Endothelial cell (in vitro differentiated cells): ENCODE measurements at places on chromosomes 5 and 9. TPM values are rescaled to one million over a fixed set of nuclear protein-coding genes. Genes with fewer than 3 reads are reported as not detected.

GRCh38 chr5:170501361-170501760 lies 2.5 kb upstream of the KCNIP1 start:
- no peak overlapping the region for H3K27ac ChIP-seq
- H3K27me3 ChIP-seq, result peaks cover 10% of the 10 kb centered on the region
- no peak for DNase-seq
- peaks cover 20% of the 10 kb centered on the region for H3K4me1 ChIP-seq
- H3K4me3 ChIP-seq, result no peak overlapping the region

DNA sequence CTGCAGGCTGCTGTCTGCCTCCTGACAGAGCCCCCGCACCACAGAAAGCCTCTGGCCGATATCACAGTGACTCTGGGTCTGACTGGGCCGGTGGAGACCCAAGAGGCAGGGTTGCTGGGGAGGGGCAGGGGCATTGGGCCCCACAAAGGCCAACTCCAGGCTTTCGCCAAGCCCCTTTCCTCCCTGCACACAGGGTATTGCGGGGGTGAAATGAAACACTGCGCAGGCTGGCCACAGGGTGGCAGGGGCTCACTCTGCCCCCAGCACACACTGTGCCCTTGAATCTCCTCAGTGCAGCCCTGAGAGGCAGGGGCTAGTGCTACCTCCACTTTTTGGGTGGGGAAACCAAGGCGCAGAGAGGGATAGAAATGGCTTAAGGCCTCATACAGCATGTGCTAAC lies 44.6 kb downstream of the BARX1 start:
- no peaks in the 10 kb centered on the region for H3K36me3 ChIP-seq

DNA sequence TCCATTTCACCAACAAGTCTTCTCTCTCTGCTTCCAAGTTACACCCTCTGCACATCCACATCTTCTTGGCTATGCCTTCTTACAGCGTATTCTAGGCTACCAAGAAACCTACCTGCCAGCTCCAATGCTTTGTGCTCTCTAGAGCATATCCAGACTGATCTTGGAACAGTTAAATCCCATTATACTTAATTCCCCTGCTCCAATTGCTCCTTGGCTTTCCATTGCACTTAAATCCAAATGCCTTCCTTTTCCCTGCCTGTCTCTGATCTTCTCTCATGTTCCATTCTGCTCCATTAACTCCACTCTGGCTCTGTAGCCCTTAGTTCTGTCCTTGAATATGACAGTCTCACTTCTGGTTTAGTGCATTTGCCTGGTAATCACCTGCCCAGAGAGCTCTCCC lies 322.4 kb downstream of the LRRC70 start:
- no peak overlapping the region for H3K4me3 ChIP-seq
- H3K36me3 ChIP-seq, result no peaks in the 10 kb centered on the region
- no peaks in the 10 kb centered on the region for H3K27me3 ChIP-seq
- no peak overlapping the region for H3K27ac ChIP-seq

DNA sequence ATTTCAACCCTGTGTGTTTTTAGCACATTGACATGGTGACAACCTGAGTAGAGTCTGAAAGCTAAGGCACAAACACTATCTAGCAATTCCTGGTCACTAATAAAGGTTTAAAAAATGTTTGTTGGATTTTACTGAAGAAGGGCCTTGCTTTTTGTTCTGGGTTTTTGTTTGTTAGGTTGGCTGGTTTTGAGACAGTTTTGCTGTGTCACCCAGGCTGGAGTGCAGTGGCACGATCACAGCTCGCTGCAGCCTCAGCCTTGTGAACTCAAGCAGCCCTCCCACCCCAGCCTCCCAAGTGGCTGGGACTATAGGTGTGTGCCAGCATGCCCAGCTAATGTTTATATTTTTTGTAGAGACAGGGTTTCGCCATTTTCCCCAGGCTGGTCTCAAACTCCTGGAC lies 39.0 kb downstream of the PRKACG start:
- peaks cover 17% of the 10 kb centered on the region for H3K4me1 ChIP-seq
- H3K27ac ChIP-seq, result no peak overlapping the region
- no peak for DNase-seq
- no peaks in the 10 kb centered on the region for H3K36me3 ChIP-seq
- no peak overlapping the region for H3K4me3 ChIP-seq
- H3K27me3 ChIP-seq, result peaks cover 3% of the 10 kb centered on the region

DNA sequence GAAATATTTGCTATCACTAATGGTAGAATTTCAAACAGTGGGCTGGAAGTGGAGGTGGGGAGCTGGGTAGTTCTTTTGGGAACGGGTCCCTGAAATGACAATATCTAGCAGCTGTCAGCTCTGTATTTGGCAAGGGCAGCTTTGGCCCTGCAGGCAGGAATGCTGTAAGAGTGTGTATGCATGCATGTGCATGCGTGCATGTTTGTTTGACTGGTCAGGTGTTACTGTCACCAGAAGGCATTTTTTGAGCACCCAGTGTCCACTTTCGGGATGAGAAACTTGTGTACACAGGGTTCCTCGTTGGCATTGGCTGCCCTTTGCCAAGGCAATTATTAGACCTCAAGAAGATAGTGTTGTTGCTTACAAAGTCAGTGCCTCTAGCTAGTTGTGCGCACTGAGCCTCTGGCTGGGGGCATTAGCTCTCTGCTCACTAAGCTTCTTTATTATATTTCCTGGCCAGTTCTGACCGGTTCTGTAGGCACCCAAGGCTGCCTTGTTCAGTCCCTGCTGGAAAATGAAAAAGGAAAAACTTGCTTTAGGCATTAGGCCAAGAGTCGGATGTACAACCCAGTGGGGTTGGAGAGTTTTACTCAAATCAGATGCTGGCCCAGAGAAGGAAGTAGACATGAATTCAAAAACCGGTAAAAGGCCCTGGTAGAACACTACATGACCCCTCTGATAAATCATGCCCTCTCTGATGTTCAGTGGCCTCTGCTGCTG lies 2.0 kb downstream of the CYFIP2 start:
- peaks cover 2% of the 10 kb centered on the region for H3K4me1 ChIP-seq
- H3K27me3 ChIP-seq, result peaks cover 3% of the 10 kb centered on the region

DNA sequence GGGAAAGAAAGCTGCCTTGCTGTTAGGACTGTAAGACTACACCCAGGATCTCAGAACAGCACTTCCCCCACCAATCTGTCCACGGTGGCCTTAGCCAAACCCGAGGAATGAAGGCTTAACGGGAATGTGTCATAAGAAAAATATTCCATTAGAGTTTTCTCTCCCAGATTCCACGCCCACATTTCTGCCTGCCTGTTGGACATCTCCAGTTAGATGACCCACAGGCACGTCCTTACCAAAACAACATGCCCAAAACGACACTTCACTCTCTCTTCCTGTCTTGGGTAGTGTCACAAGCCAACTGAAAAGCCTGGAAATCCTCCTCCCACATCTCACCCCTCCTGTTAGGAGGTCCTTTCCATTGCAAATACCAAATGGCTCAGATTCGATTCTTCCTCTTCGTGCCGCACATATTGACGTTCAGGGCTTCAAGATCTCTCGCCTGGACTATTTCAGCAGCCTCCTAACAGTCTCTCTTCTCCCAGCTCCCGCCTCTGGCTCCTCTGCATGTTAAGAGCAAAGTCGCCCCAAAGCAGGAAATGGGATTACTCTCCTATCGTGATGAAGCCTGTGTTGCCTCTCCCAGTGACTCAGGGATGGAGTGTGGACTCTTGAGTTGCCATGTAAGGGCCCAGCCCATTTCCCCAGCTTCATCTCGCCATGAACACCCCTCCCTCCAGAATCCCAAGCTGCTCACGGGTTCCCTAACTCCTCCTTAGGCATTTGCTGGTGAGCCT lies 159.3 kb downstream of the NR3C1 start:
- no peak overlapping the region for H3K4me3 ChIP-seq
- H3K27ac ChIP-seq, result no peak overlapping the region
- no peaks in the 10 kb centered on the region for H3K4me1 ChIP-seq

DNA sequence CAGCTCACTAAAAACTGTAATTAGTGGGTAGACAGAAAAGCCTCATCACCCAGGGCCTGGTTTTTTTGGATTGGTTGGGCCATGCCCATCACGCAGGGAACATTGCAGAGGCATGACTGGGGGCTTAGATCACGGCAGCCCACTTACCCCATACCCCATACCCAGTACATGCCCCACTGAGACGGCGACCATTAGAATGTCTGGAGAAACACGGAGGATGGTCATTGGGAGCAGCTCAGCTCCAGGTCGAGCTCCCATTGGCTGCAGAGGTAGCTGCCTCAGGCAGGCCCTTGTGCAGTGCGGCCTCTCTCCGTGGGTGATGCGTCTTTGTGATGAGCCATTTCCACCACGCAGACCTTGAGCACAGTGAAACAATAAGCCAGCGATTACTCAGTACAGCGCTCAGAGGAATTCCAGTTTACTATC lies 204.0 kb downstream of the GADD45G start:
- peaks cover 2% of the 10 kb centered on the region for H3K27me3 ChIP-seq
- H3K4me3 ChIP-seq, result no peak overlapping the region
- no peaks in the 10 kb centered on the region for H3K36me3 ChIP-seq
- DNase-seq, result no peak

- H3K27ac ChIP-seq, result no peak overlapping the region
- H3K4me3 ChIP-seq, result no peak overlapping the region
- peaks cover 2% of the 10 kb centered on the region for H3K27me3 ChIP-seq
- H3K4me1 ChIP-seq, result peaks cover 11% of the 10 kb centered on the region
- H3K36me3 ChIP-seq, result no peaks in the 10 kb centered on the region
Measured at GRCh38 chr5:53927668-53928247, 367.3 kb downstream of the NDUFS4 start.

Gene SLC25A48
- not detected for total RNA-seq

- no peak overlapping the region for H3K27ac ChIP-seq
- H3K4me3 ChIP-seq, result no peak overlapping the region
- no peaks in the 10 kb centered on the region for H3K27me3 ChIP-seq
- H3K36me3 ChIP-seq, result no peaks in the 10 kb centered on the region
- H3K4me1 ChIP-seq, result peaks cover 7% of the 10 kb centered on the region
Measured at GRCh38 chr5:172717481-172718195, 53.4 kb downstream of the DUSP1 start.

GRCh38 chr9:91689006-91689405 lies 261.0 kb downstream of the ROR2 start:
- no peak overlapping the region for H3K4me3 ChIP-seq
- H3K27ac ChIP-seq, result no peak overlapping the region
- H3K27me3 ChIP-seq, result peaks cover 4% of the 10 kb centered on the region
- H3K4me1 ChIP-seq, result peaks cover 9% of the 10 kb centered on the region
- no peaks in the 10 kb centered on the region for H3K36me3 ChIP-seq

GRCh38 chr9:121984726-121985402 lies 108.2 kb downstream of the TTLL11 start:
- H3K4me1 ChIP-seq, result no peaks in the 10 kb centered on the region
- no peak overlapping the region for H3K27ac ChIP-seq
- H3K27me3 ChIP-seq, result peaks cover 10% of the 10 kb centered on the region

GRCh38 chr5:96024683-96025475 lies 63.2 kb upstream of the ELL2 start:
- H3K4me1 ChIP-seq, result peaks cover 7% of the 10 kb centered on the region
- no peaks in the 10 kb centered on the region for H3K36me3 ChIP-seq
- no peak overlapping the region for H3K27ac ChIP-seq
- DNase-seq, result no peak

GRCh38 chr9:7394002-7394774 lies 405.4 kb downstream of the DMAC1 start:
- H3K4me1 ChIP-seq, result no peaks in the 10 kb centered on the region
- peaks cover 2% of the 10 kb centered on the region for H3K27me3 ChIP-seq
- no peak overlapping the region for H3K4me3 ChIP-seq
- H3K27ac ChIP-seq, result no peak overlapping the region

- peaks cover 26% of the 10 kb centered on the region for H3K4me1 ChIP-seq
- H3K27ac ChIP-seq, result no peak overlapping the region
- no peak overlapping the region for H3K4me3 ChIP-seq
- no peak for DNase-seq
- no peaks in the 10 kb centered on the region for H3K27me3 ChIP-seq
- no peaks in the 10 kb centered on the region for H3K36me3 ChIP-seq
Measured at GRCh38 chr5:93358176-93358575, 222.8 kb downstream of the NR2F1-AS1 start.

- no peaks in the 10 kb centered on the region for H3K27me3 ChIP-seq
- no peak overlapping the region for H3K4me3 ChIP-seq
- peaks cover 2% of the 10 kb centered on the region for H3K36me3 ChIP-seq
- H3K27ac ChIP-seq, result no peak overlapping the region
Measured at GRCh38 chr9:112446080-112446479, 40.5 kb upstream of the KIAA1958 start.

Gene LRRC70
- total RNA-seq, result 35.0 TPM

Gene SLC4A9
- total RNA-seq, result 0.23 TPM

DNA sequence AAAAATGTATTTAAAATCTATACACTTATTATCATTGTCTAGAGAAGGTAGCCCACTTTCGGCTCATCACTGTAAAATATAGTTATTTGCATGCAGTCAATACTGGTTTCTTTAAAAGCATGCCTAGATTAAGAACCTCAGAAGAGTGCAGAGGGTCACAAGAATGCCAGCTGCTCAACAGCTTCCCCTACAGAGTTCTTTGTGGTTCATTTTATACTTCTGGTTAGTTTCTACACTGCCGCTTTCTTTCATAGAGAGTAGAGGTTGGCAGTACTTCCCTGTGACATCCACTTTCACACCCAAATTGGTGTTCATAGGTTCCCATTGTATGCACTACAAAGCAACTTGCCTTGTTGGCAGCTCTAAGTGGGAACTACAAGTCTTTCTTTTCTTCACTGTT lies 137.3 kb downstream of the KIAA0825 start:
- no peak for DNase-seq
- no peak overlapping the region for H3K27ac ChIP-seq
- H3K36me3 ChIP-seq, result no peaks in the 10 kb centered on the region
- no peak overlapping the region for H3K4me3 ChIP-seq
- peaks cover 11% of the 10 kb centered on the region for H3K4me1 ChIP-seq
- no peaks in the 10 kb centered on the region for H3K27me3 ChIP-seq

Gene RAB3C
- total RNA-seq, result 16.1 TPM

Gene ENTREP1
- 11.8 TPM for total RNA-seq

DNA sequence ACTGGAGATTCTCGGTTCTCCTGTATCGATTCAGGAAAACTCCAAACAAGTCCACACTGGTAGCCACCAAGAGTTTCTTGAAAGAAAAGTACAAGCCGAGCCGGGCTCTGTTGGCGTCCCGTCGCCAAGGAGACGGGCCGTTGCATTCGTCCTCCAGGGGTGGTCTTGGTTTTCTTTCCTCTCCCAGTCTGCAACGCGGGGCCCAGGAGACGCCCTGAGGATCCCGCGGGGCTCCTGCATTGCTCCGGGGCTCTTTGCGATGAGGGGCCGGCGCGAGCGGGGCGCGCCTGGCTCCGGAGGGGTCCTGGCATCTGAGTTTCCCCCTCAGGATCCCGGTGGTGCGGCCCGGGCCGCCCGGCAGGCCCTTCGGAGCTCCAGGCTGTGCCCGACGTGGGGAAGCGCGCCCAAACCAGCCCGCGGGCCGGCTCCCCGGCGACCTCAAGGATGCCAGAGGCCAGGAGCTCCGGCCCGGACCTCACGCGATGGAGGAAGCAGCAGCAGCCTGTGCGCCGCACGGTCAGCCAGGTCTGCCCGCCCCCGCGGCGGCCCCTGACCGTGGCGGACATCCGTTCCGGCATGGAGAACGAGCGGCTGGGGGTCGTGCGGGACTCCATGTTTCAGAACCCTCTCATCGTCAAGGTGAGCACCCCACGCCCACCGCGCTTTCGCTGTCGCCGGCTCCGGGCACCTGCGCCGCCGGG lies at the start of gene CFAP77:
CFAP77 (plus strand) TSS at position 384 of the 701 bp plus-strand sequence; CDS start at position 445, 61 bp downstream.
- no peaks in the 10 kb centered on the region for H3K36me3 ChIP-seq
- peak within 1 kb of the TSS; percentile 83 for H3K4me3 ChIP-seq
- peaks cover 7% of the 10 kb centered on the region for H3K27me3 ChIP-seq
- DNase-seq, result peak; percentile 68

Gene COL27A1
- total RNA-seq, result 61.4 TPM
